ENCODE measurements at places on chromosomes 13 and 19.

DNA sequence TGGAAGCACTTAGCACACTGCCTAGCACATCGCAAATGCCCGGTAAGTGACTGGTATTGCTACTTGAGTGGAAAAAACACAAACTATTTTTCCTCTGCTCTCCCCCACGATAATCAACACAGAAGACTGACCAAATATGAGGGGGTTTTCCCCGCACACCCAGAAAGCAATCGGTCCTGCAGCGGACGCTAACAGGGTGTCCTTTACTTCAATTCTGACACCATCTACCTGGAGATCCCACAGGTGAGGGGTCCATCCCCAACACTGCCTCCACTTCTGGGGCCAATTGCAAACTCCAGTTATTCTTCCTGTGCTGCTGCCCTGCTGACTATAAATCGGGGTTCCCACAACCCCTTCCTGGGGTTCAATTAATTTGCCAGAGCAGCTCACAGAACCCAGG lies 26.2 kb upstream of the PLEKHF1 start:
- DNase-seq, result no peak

GRCh38 chr13:20718958-20719566 lies 15.6 kb downstream of the IL17D start:
- no peak for DNase-seq

GRCh38 chr19:4977299-4978174 lies 8.6 kb downstream of the KDM4B start:
- peak; percentile 75 for DNase-seq

- DNase-seq, result no peak
Measured at GRCh38 chr13:90792335-90792734, 555.2 kb upstream of the MIR17HG start.

DNA sequence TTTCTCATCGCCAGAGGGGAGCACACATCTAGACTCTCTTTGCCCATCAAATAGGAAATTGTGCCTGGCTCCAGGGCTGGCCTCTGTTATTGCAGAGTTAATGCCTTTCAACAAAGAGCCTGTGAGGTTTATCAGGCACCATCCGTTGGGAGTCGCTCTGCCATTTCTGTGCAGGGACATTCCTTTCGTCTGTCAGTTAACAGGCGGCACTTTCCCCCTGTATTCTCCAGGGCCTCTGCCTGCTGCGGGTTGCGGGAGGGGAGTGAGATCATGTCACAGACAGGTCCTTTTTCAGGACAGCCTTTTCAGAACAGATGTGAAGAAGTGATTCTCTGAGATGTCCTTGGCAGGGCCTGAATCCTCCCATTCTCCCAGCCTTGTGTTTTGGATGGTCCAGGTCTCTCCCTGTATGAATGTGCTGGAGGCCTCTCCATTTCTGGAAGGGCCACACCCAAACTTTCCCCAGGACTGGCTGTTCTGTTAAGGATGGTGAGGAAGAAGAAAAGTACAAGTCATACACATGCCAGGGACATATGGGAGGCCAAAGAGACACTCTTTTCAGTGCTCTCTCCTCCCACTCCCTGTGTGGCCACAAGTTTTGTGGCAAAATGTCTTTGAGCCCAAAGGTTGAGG lies 14.9 kb downstream of the SERP2 start:
- no peak for DNase-seq

DNA sequence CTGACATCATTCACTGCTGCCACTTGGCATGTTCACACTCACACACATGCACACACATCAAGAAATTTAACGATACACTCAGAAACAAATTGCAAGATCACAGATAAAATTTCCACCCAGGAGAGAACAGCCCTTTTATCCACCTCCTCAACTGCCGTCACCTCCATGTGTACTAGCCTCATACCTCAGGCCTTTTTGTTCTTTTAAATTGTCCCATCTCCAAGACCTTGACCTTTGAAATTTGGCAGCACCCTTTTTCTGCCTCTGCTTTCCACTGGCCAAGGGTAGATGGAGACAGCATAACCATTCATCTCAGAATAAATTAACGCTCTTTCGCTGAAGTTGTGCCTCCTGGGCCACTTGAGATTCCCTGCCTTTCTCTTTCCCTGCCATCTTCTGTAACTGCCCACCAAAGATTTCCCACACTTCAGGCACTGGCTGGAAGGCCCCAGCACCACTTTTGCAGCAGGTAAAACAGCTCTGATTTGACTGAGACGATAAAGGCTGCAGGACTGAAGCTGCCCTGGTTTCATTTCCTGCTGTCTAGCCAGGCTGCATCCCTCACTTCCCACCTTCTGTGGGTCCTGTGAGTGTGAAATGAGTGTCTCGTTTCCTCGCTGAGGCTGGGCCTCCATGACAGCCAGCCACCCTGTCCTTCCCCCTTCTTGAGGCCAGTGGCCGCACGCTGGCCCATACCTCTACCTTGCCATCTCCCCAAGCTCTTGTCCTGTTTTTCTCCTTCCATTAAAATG lies 39.3 kb downstream of the MBNL2 start:
- no peak for DNase-seq

DNA sequence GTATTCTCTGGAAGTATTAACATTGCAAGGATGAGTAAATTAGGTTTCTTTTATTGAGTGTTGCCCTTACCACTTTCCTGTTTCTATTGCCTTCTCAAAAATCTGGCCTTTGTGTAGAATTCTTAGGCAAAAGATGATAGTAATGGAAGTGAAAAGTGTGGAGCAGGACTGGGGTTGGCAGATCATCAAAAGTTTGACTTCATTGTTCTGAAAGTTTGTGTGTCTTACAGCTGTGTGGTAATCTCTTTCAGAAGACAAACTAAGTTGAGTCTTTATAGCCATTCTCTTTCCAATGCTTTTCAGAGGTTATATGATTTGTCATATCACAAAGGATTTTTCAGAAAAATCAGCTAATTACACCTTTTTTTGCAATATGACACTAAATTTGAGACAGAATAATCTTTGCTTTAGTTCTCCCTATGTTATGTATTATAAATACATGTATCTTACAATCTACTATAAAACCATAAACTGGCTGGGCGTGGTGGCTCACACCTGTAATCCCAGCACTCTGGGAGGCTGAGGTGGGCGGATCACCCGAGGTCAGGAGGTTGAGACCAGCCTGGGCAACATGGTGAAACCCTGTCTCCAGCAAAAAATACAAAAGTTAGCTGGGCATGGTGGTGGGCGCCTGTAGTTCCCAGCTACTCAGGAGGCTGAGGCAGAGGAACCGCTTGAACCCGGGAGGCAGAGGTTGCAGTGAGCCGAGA lies 8.7 kb upstream of the KCNRG start:
- DNase-seq, result no peak

GRCh38 chr19:5050067-5050656 lies 81.2 kb downstream of the KDM4B start:
- no peak for DNase-seq

DNA sequence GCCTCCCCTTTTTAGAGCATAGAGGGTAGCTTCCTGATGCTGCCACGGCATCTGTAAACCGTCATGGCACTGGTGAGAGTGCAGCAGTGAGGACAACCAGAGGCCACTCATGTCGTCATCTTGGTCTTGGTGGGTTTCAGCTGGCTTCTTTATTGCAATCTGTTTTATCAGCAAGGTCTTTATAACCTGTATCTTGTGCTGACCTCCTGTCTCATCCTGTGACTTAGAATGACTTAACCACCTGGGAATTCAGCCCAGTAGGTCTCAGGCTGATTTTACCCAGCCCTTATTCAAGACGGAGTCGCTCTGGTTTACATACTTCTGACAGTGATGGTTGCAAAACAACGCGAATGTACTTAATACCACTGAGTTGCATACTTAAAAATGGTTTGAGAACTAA lies 14.4 kb upstream of the FBN3 start:
- no peak for DNase-seq

- no peak for DNase-seq
Measured at GRCh38 chr19:56301155-56301554, 13.5 kb downstream of the ZSCAN5A start.

- DNase-seq, result no peak
Measured at GRCh38 chr13:43127103-43127798, 103.9 kb downstream of the DNAJC15 start.

DNA sequence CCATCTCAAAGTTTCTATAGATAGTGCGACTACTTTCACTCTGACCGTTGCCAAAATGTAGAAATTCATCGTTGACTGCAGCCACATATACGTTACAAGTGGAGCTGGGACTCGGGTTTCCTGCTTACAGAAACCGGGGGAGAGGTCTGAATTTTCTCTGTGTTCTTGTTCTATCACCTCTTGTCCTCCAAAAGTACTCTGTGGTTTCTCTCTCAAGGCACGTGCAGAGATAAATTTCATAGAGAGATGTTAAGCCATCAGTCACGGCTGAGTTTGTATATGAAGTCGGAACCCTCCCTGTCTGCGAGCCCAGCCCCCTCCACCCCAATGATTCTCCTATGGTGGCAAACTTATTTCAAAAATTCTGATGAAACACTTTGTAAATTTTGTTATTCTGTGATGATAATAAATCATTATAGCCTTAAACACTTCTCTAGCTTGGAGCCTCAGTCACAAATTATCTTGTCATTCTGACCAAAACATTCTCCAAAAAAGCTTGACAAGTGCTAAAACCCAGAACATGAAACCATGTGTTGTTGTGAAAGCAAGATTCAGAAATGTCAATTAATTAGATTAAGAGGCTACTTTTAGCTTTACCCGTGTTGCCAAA lies 87.5 kb downstream of the TSHZ3 start:
- DNase-seq, result no peak

GRCh38 chr13:73171926-73172325 lies 113.1 kb downstream of the KLF5 start:
- no peak for DNase-seq

- DNase-seq, result no peak
Measured at GRCh38 chr19:32223595-32224370, 121.6 kb upstream of the ZNF507 start.

GRCh38 chr13:46296115-46296822 lies 84.5 kb downstream of the LRRC63 start:
- peak; percentile 73 for DNase-seq

DNA sequence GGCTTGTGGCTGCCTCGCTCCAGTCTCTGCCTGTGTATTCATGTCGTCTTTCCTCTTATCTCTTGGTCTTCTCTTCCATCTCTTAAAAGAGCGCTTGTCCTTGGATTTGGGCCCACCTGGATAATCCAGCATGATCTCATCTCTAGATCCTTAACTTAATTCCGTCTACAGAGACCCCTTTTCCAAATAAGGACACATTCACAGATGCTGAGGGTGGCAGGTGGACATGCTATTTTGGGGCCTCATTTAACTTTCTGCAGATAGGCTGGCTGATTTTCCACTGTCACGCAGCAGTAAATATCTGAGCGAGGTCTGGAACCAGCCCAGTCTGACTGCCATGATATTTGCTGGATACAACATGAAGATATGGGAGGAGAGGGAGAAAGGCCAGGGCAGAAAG lies 41.5 kb upstream of the TSHZ3 start:
- DNase-seq, result no peak

DNA sequence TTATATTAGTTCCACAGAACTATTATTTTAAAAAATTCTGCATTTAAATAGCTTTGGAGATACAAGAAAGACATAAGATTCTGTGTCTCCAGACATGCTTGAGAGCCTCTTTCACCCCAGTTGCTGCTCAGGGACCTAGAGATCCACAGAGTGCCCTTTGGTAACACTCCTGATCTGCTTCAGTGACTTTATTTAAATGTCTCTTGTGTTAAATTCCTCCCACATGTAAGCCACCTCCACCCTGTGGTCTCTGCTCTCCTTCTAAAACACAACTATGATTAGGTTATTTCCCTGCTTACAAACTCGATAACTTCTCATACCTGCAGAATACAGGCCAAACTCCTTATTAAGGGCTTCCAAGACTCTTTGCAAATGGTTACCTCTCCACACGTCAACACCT lies 141.0 kb downstream of the RFC3 start:
- DNase-seq, result no peak

DNA sequence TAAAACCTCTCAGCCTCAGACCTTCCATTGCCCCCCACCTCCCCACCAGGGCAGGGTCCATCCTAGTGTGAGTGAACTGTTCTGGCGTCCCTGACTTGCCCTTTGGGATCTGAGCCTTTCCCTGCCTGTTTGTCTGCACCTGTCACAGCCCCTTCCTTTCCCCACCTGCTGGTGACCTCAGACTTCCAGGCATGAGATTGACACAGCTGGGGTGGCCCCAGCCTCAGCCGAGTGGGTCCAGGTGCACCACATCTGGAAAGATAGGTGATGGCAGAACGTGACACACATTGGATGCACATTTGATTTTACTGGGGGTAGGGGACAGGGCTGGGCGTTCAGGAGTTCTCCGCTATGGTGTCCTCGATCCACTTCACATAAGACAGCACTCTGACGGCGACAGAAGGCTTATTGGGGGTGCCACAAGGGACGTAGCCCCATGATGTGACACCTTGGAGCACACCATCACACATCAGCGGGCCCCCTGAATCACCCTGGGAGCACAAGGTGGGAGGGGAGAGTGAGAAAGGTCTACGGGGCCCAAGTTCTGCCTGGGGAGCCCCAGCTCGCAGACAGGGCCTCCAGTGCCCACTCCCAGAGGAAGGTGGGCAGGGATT lies 4.6 kb downstream of the KLK1 start:
- DNase-seq, result no peak

GRCh38 chr13:80989747-80990146 lies 648.8 kb upstream of the SPRY2 start:
- no peak for DNase-seq

GRCh38 chr13:77565635-77566034 lies 30.1 kb downstream of the SCEL start:
- DNase-seq, result no peak

DNA sequence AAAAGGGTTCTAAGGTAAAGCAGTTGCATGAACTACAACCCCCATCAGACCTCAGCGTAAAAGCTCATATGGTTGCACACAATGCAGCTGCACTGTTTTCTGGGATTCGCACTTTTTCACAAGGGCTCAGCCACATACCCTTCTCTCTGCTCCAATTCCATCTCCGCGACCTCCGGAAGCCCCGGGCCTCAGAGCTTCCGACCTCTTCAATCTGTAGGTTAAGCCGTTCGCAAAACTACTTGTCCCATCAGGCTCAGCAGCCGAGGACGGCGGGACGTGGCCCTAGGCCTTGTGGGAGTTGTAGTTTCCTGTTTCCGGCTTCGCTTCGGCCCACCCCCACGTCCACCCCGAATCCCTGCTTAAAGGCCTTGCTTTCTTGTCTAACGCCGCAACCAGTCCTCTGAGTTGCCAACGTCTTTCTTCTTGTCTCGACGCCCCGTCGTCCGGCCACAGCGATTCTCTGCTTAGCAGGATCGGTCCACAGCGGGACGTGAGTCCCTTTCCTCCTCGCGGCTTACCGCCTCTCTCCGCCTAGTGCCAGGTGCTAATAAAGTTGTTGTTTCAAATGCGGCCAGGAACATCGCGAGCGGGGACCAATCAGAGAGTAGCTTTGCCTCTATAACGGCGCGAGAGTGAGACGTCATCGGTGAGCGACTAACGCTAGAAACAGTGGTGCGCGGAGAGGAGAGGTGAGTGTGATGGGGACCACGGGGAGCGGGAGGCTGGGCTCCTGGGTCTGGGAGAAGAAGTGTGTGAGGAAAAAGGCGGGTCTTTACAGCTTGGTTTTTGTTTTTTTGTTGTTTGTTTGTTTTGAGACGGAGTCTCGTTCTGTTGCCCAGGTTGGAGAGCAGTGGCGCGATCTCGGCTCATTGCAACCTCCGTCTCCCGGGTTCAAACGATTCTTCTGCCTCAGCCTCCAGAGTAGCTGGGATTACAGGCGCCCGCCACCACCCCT lies at the start of the genes PRPF31 and TFPT:
PRPF31 (plus strand) TSS at position 646 of the 955 bp plus-strand sequence. CDS start 2,525 bp downstream, outside the sequence.
TFPT (minus strand) TSS at position 549 of the 955 bp plus-strand sequence; CDS start at position 161, 388 bp downstream.
- DNase-seq, result peak; percentile 99
